Stimulated activated CD4-positive, alpha-beta T cell treated with anti-CD3 and anti-CD28 coated beads, Interleukin-2, amount 100 ng/mL, for 48 hours (primary cell): ENCODE measurements at places on chromosomes 5 and 9.

- DNase-seq: no peak
Observed at GRCh38 chr9:99405359-99405758, 183.3 kb downstream of the SEC61B start.

DNA sequence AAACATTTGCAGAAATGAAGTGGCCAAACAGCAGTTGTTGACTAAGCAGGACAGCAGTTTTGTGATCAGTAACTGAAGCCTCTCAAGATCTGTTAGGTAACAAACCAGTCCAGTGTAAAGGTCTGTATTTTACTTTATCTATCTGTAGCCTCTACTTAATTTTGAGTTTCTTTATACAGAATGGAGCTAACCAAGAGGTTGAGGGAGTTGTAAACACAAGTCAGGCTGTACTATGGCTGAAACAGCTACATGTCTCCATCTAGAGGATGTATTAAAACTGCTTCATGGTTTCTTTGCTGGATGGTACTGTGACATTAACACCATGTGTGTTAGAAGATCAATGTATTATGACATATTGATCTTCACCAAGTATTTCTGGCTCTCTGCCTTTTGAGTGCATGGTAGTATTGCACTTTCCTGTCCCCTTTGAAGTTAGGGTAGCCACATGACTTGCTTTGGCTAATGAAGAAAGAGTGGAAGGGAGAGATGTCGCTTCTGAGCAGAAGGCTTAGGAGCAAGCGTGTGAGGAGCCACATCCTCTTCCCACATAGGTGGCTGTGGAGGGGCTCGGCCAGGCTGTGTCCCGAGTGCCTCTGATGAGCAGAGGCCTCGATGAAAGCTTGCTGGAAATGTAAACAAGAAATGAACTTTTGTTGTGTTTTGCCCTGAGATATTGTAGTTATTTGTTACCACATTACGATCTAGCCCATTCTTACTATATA, 105.6 kb upstream of the PCA3 start:
- no peak for DNase-seq

GRCh38 chr9:131649646-131650045, 90.2 kb downstream of the RAPGEF1 start:
- no peak for DNase-seq

- no peak for DNase-seq
Observed at GRCh38 chr5:147303251-147303650, 68.4 kb downstream of the STK32A start.

- no peak for DNase-seq
Observed at GRCh38 chr9:23322392-23322791, 503.6 kb downstream of the ELAVL2 start.

DNA sequence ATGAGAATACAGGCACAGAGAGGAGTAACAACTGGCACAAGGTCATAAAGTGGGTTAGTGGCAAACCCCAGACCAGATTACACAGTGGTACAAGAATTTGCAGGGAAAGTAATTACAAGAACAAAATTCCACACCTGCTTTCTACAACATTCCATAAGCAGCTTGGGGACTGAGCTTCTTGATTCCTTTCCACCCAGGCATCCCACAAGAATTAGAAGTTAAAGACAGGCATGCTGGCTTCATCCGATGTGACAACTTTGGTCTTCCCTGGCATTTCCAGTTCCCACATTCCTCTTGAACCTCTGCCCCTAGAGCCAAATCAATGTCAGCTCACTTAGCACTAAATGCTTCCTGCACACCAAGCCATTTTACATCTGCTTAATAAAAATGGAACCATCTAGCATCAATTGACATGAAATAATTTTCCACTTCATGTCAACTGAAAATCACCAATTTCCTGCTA, 435.8 kb upstream of the PAPPA start:
- no peak for DNase-seq

GRCh38 chr5:149948993-149949392, 4.4 kb upstream of the PDE6A start:
- DNase-seq: no peak

GRCh38 chr9:124884376-124884775, 22.4 kb downstream of the ARPC5L start:
- no peak for DNase-seq

DNA sequence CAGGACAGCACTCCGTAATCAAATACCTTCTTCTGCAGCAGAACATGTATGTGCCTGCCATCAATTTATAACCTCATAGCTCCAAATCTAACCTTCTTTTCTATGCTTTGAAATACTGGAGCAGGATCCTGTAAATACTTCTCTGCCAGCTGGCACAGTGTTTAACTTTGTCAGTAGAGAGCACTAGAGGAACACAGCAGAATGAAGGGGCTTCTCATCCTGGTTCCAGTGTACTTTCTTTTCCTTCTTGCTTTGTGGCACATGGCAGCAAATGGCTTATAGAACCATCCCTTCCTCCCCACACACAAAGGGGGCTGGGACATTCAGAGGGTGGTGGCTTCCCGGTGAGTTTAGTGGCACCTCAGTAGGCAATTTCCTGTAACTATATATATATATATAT, 3.8 kb upstream of the FBXW11 start:
- no peak for DNase-seq

DNA sequence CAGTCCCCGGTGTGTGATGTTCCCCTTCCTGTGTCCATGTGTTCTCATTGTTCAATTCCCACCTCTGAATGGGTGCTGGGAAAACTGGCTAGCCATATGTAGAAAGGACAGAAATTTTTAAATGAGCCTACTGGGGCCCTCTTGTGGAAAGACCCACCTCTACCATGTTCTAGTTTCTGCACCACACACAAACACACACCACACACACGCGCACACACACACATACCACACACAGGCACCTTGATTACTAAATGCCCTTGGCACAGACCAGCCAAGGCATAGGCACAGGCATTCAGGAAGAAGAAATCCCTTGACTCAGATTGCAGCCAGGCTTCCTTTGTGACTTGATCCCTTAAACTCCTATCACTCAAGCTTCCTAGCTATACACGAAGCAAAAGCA, 60.5 kb downstream of the SIL1 start:
- no peak for DNase-seq

GRCh38 chr5:6026766-6027406, 351.5 kb downstream of the MED10 start:
- DNase-seq: no peak

GRCh38 chr9:111301195-111301594, 28.8 kb downstream of the OR2K2 start:
- no peak for DNase-seq

DNA sequence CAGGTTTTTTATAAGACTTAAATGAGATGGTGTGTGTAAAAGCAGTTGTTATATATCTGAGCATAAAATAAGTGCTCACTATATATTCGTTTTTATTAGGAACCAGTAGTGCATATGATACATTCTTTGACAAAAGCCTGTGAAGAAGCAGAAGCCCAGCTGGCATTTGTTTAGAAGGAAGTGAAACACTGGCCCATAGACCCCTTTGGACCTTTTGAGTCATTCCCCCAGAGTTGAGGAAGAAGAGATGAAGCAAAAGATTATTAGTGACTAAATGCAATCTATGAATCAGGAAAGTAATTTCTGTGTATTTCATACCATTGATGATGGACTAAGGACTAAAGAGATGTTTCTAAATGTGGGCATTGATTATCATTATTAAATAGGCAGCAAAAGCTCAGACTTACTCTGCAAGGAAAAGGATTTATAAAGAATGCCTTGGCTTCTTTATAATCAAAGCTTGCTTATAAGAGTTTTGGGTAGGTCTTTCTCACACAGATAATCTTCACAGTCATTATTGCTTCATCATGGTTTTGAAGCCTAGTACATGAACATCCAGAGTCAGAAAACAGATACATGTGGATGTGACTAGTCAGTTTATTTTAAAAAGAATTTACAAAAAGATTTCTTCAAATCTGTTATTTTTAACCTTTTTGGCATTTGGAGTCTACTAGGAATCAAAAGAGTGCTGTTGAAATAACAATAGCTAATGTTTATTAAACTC, 16.9 kb upstream of the FER start:
- no peak for DNase-seq

DNA sequence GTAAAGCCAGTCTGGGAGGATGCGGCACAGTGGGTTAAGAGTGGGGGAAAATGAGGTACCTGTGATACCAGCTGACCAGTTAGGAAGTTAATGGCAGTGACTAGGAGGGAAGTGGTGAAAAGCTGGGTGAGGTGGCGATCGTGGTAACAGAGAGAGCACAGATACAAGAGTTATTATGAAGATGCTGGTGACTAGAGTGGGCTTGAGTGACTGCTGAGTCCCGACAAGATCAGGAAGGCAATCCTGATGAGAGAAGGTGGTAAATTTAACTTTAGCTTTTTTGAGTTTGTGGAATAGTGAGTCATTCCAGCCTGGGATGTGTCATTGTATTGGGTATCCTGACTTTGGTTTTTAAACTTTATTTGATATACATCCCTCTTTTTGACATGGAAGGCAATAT, 38.8 kb downstream of the CMYA5 start:
- no peak for DNase-seq

- DNase-seq: no peak
Observed at GRCh38 chr5:60365001-60365400, 335.0 kb downstream of the DEPDC1B start.

- no peak for DNase-seq
Observed at GRCh38 chr5:171534043-171534895, 114.8 kb downstream of the FGF18 start.

DNA sequence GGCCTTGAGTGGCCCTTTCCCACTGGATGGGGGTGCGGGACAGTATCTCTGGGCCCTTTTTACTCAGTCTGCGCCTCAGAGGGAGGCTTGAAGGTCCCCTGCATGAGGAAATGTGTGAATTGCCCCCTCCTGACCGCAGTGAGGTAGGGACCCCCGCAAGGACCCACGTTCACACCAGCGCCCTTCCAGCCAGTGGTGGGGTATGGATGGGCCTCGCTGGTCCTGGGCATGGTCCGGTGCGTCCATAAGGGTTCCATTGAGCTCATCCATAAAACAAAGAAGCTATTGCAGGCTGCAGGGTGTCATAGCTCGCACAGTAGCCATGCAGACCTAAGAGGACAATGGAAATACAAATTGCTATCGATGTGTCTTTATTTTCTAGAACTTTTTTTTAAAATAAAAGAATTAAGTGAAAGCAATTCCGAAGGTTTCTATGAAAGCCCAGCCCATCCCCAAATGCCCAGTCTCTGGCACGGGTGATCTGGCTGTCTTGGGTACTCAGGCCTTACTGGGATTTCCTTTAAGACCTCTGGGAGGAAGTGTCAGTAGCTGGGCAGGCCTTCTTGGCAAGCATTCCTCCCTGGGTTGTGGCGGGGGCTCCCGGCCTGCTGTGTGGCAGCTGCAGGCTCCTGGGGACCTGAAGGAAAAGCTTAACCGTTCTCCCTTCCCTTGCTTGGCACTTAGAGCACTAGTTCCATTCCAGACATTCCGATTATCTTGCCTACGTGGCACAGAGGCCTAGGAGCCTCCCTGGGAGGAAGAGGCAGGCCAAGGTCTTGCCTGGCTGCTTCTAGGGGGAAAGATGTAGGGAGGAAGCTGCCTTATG, 1.5 kb upstream of the SEMA5A start:
- DNase-seq: no peak
